ENCODE measurements at places on chromosomes 1 and 21.

GRCh38 chr1:35573198-35574124, at the start of gene TFAP2E:
Gene TFAP2E (plus strand): TSS chr1:35573314. CDS start chr1:35573578, 264 bp downstream.
- peaks cover 5% of the 10 kb centered on the region for H3K27me3 ChIP-seq
- H3K36me3 ChIP-seq = no peaks in the 10 kb centered on the region
- no peak within 1 kb of the TSS for H3K4me3 ChIP-seq
- H3K27ac ChIP-seq = no peak within 1 kb of the TSS

DNA sequence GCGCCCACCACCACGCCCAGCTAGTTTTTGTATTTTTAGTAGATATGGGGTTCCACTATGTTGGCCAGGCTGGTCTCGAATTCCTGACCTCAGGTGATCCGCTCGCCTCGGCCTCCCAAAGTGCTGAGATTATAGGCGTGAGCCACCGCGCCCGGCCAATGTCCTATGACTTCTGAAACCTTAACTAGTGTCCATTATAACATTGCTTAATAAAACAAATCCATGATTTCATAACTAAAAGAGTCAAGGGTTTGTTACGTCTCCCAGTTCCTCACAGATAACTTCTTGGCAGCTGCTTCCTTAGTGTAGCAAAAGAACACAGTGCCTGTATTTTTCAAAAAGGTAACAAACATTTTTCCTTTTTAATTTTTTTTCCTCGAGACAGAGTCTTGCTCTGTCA, 53.6 kb downstream of the FBXO42 start:
- H3K4me3 ChIP-seq = no peak overlapping the region
- DNase-seq = no peak
- H3K27ac ChIP-seq = no peak overlapping the region
- no peaks in the 10 kb centered on the region for H3K4me1 ChIP-seq
- peaks cover 29% of the 10 kb centered on the region for H3K36me3 ChIP-seq

- H3K27me3 ChIP-seq = peaks cover 2% of the 10 kb centered on the region
- H3K4me3 ChIP-seq = no peak overlapping the region
- no peaks in the 10 kb centered on the region for H3K4me1 ChIP-seq
- no peak overlapping the region for H3K27ac ChIP-seq
These were observed 82.8 kb downstream of the LRRC53 start for GRCh38 chr1:74429580-74429979.

DNA sequence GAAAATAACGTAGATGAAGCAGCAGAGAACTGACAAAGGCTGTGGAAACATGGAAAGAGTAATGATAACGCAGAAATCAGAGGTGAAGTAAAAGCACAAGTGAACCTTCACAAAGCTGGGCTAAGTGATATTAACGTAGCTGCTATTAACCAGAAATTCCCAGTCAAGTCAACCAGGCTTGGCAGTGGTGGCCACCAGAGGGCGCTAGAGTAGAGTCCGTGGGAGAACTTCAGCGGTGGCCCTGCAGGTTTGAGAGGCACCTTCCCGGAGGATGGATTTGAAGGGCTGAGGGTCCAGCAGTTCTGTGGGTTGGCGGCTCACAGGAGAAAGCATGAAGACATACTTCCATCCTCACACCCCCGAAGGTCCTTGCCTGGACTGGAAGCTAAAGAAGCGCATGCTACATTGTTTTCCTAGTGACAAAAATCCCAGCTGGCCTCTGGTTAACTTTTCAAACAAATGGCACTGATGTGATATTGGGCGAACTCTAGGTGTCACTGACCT, 81.7 kb upstream of the ZNF648 start:
- DNase-seq = peak; percentile 91
- H3K27ac ChIP-seq = no peak overlapping the region
- peaks cover 6% of the 10 kb centered on the region for H3K4me1 ChIP-seq
- H3K36me3 ChIP-seq = no peaks in the 10 kb centered on the region

GRCh38 chr21:42584296-42584641, 69.2 kb upstream of the PDE9A start:
- H3K36me3 ChIP-seq = no peaks in the 10 kb centered on the region
- no peaks in the 10 kb centered on the region for H3K4me1 ChIP-seq
- no peak overlapping the region for H3K4me3 ChIP-seq
- no peaks in the 10 kb centered on the region for H3K27me3 ChIP-seq
- no peak for DNase-seq

DNA sequence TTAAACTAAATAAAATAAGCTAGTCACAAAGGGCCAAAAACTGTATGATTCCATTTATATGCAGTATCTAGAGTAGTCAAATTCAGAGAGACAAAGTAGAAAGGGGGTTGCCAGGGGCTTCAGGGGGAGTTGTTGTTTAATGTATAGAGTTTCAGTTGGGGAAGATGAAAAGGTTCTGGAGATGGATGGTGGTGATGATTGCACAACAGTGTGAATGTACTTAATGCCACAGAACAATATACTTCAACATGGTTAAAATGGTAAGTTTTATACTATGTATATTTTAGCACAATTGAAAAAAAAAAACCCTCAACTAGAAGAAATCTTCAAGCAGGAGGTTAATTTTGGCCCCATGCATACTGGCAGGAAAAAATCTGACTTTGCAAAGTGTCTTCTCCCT, 24.3 kb downstream of the VAV3 start:
- H3K27me3 ChIP-seq = no peaks in the 10 kb centered on the region
- H3K4me3 ChIP-seq = no peak overlapping the region
- no peaks in the 10 kb centered on the region for H3K36me3 ChIP-seq
- H3K4me1 ChIP-seq = peaks cover 30% of the 10 kb centered on the region
- no peak overlapping the region for H3K27ac ChIP-seq

DNA sequence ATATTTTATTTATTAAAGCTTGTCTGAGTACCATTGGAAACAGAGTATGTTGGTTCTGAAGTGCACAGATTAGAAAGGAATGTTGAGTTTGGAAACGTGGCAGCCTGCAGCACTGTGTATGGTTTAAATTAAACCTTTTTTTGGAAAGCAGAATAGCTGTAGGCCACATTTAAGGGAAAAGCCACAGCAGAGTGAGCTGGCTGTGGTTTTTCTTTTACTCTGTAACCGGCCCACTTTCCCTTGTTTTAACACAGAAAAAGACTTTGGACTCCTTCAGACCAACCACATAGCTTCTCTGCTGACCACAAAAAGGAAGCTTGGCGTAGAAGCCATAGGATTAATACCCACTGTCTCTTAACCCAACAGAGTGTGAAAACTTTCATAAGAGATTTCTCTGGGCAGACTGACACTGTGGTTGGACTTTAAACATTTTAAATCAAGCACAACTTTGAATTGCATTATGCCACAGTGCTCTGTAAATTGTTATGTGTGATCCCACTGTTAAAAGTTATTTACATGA, 75.2 kb downstream of the NFIA start:
- H3K27me3 ChIP-seq = no peaks in the 10 kb centered on the region
- no peak for DNase-seq
- H3K27ac ChIP-seq = no peak overlapping the region
- no peak overlapping the region for H3K4me3 ChIP-seq

- H3K27ac ChIP-seq = peak overlapping the region; percentile 87
- no peaks in the 10 kb centered on the region for H3K36me3 ChIP-seq
- H3K4me1 ChIP-seq = peaks cover 52% of the 10 kb centered on the region
- H3K4me3 ChIP-seq = peak overlapping the region; percentile 60
These were observed 36.7 kb upstream of the THEM4 start for GRCh38 chr1:151945725-151946722.

DNA sequence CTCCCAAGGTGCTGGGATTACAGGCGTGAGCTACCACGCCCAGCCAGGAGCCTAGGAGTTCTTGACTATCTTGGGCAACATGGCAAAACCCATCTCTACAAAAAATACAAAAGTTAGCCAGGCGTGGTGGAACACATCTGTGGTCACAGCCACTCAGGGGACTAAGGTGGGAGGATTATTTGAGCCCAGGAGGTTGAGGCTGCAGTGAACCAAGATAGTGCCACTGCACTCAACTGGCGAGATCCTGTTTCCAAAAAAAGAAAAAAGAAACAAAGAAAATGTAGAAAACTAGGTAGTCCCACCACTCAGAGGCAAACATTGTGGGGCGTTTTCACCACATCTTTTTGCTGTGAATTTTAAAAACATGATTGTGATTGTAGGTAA, 141.3 kb downstream of the ZZZ3 start:
- no peak overlapping the region for H3K27ac ChIP-seq
- no peak overlapping the region for H3K4me3 ChIP-seq
- no peaks in the 10 kb centered on the region for H3K36me3 ChIP-seq

- no peak for DNase-seq
- H3K27me3 ChIP-seq = no peaks in the 10 kb centered on the region
- H3K4me1 ChIP-seq = no peaks in the 10 kb centered on the region
- H3K36me3 ChIP-seq = no peaks in the 10 kb centered on the region
- no peak overlapping the region for H3K27ac ChIP-seq
These were observed 88.9 kb upstream of the WLS start for GRCh38 chr1:68321084-68321685.

- DNase-seq = no peak
- H3K36me3 ChIP-seq = no peaks in the 10 kb centered on the region
- no peak overlapping the region for H3K27ac ChIP-seq
- peaks cover 1% of the 10 kb centered on the region for H3K27me3 ChIP-seq
- H3K4me3 ChIP-seq = no peak overlapping the region
- H3K4me1 ChIP-seq = no peaks in the 10 kb centered on the region
These were observed 20.0 kb downstream of the RIPPLY3 start for GRCh38 chr21:37026499-37026898.

DNA sequence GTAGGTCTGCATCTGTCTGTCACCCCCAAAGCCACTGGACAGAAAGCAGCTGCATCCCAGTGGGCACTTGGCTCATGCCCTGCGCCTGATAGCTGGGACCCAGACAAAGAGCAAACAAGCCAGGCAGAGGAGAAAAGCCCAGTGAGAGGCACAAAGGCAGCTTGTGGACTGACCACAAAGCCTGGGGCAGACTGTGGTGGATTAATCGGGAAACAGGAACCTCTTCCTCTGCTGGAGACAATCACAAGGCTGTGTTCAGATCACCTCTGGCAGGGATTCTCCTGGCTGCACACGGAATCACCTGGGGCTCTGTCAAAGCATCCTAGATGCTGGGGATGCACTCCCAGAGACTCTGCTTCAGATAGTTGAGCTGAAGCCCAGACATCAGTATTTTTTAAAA, 15.2 kb upstream of the GJB5 start:
- H3K36me3 ChIP-seq = no peaks in the 10 kb centered on the region
- no peak for DNase-seq
- H3K27me3 ChIP-seq = peaks cover 9% of the 10 kb centered on the region
- H3K4me1 ChIP-seq = no peaks in the 10 kb centered on the region
- no peak overlapping the region for H3K4me3 ChIP-seq
- H3K27ac ChIP-seq = no peak overlapping the region

DNA sequence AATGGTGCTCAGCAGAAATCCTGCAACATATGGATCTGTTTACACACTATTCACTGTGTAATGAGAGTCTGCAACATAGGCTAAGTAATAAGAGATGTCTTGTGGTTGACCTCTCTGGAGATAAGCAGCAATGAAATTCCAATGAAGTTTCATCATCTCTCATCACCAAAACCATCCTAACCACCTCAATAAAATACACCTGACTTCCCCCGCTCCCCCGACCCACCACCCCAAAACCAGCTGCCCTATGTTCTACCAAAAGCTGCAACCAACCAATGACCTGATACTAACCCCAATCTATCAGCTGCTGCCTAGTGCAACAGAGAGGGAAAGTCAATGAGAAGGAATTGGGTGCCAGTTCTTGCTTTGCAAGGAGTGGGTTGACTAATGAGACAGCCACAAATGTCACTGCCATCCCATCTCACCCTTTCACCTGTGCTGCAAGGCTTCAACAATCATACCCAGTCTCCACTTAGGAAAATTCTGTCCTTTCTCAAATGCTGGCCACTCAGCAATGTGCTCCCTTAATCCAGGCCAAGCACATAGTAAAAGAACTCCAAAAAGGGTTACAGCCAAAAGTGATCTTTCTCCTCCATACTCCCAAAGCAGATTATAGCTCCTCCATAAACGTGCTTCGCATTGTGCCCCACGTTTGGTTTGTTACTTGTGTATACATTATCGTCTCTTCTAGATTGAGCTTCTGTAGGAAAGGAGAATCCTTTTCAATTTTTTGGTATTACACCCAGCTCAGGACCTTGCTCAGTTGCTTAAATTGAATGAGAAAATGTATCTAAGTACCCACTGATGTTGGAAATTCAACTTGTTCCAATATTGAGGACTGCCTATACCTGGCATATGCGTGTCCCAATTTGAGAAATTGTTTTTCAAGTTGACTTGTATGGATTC, 29.0 kb downstream of the MRPL39 start:
- H3K4me1 ChIP-seq = peaks cover 57% of the 10 kb centered on the region
- peak overlapping the region; percentile 85 for H3K27ac ChIP-seq
- peak; percentile 72 for DNase-seq
- no peaks in the 10 kb centered on the region for H3K27me3 ChIP-seq
- peaks cover 64% of the 10 kb centered on the region for H3K36me3 ChIP-seq

- peaks cover 8% of the 10 kb centered on the region for H3K4me1 ChIP-seq
- no peak for DNase-seq
- no peaks in the 10 kb centered on the region for H3K27me3 ChIP-seq
These were observed 32.7 kb upstream of the GLIS1 start for GRCh38 chr1:53771648-53772047.

- no peak overlapping the region for H3K4me3 ChIP-seq
- no peaks in the 10 kb centered on the region for H3K36me3 ChIP-seq
- H3K4me1 ChIP-seq = no peaks in the 10 kb centered on the region
- H3K27me3 ChIP-seq = no peaks in the 10 kb centered on the region
- no peak for DNase-seq
- no peak overlapping the region for H3K27ac ChIP-seq
These were observed 17.7 kb downstream of the MORN1 start for GRCh38 chr1:2373551-2374251.

- no peaks in the 10 kb centered on the region for H3K27me3 ChIP-seq
- H3K36me3 ChIP-seq = peaks cover 22% of the 10 kb centered on the region
- peaks cover 34% of the 10 kb centered on the region for H3K4me1 ChIP-seq
- peak; percentile 59 for DNase-seq
- H3K4me3 ChIP-seq = peak overlapping the region; percentile 99
- peak overlapping the region; percentile 99 for H3K27ac ChIP-seq
These were observed 709 bp downstream of the TNFRSF14 start for GRCh38 chr1:2556678-2557481.

- peak overlapping the region; percentile 98 for H3K27ac ChIP-seq
- no peaks in the 10 kb centered on the region for H3K27me3 ChIP-seq
- H3K36me3 ChIP-seq = peaks cover 54% of the 10 kb centered on the region
- DNase-seq = no peak
- H3K4me1 ChIP-seq = peaks cover 16% of the 10 kb centered on the region
These were observed 1.6 kb downstream of the PPP1R15B start for GRCh38 chr1:204409836-204410687.

GRCh38 chr21:43909741-43910400, 44.8 kb downstream of the AGPAT3 start:
- no peaks in the 10 kb centered on the region for H3K27me3 ChIP-seq
- no peak overlapping the region for H3K27ac ChIP-seq
- no peak overlapping the region for H3K4me3 ChIP-seq
- DNase-seq = no peak
- peaks cover 26% of the 10 kb centered on the region for H3K36me3 ChIP-seq

DNA sequence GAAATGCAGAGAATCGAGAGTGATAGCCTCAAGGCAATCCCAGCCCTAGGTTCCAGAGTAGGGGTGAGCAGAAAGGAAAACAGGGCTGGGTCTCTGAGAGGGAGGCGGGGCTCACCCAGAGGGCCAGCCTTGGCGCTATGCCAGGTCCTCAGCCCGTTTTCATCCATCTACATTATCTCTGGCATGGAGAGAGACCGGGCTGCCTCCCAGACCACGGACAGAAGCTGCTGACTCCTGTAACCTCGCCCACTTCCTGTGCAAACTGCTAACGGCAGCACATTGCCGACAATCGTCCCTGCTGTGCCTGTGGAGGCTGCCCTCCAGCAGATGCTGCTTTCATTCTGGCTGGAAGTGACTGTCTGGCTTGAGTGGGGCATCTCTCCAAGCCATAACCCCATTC, 569.1 kb downstream of the NPHP4 start:
- H3K4me1 ChIP-seq = peaks cover 19% of the 10 kb centered on the region
- H3K36me3 ChIP-seq = no peaks in the 10 kb centered on the region
- peaks cover 8% of the 10 kb centered on the region for H3K27me3 ChIP-seq
- H3K4me3 ChIP-seq = no peak overlapping the region

GRCh38 chr1:110606657-110607535, 738 bp upstream of the KCNA2 start:
- no peaks in the 10 kb centered on the region for H3K36me3 ChIP-seq
- peaks cover 17% of the 10 kb centered on the region for H3K4me1 ChIP-seq
- DNase-seq = peak; percentile 24
- no peak overlapping the region for H3K27ac ChIP-seq
- H3K27me3 ChIP-seq = peaks cover 44% of the 10 kb centered on the region
- H3K4me3 ChIP-seq = peak overlapping the region; percentile 74

All from activated CD4-positive, alpha-beta memory T cell treated with anti-CD3 and anti-CD28 coated beads for 36 hours (primary cell).